ENCODE measurements at places on chromosomes 7 and 10.

GRCh38 chr10:61192042-61192441 is 248.1 kb upstream of the RHOBTB1 start:
- no peak for DNase-seq

- DNase-seq, result peak; percentile 55
Measured at GRCh38 chr10:104254493-104255310, at the start of gene GSTO1. TSS of gene GSTO1 (plus strand) at chr10:104254892. CDS start at chr10:104254929, 37 bp downstream.

DNA sequence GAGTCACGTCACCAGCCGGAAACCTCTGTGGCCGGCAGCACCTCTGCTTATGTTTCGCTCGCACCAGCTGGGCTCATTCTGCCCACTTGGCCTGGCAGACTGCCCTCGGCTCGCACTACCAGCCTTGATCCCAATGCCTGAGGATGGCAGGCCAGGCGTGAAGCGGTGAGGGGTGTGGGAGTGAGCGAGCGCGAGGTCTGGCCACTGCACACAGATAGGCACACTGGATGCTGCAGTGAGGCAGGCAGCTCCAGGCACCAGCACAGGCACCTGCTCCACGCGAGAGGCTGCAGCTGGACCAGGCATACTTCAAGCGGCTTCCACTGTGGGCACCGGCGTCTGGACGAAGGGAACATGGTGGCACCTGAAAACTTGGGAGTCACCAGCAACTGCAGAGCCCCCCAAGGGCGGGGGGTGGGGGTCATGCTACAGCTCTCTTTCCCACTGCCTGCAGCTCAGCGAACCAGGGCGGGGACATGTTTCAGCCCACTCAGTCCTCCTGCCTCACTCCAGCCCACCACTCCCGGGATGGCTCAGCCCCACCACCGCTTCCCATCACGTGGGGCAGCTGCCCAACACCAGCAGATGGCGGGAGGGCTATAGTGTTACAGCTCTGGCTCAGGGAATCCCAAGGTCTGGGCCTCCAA is 5.4 kb upstream of the DMTF1 start:
- DNase-seq, result no peak

DNA sequence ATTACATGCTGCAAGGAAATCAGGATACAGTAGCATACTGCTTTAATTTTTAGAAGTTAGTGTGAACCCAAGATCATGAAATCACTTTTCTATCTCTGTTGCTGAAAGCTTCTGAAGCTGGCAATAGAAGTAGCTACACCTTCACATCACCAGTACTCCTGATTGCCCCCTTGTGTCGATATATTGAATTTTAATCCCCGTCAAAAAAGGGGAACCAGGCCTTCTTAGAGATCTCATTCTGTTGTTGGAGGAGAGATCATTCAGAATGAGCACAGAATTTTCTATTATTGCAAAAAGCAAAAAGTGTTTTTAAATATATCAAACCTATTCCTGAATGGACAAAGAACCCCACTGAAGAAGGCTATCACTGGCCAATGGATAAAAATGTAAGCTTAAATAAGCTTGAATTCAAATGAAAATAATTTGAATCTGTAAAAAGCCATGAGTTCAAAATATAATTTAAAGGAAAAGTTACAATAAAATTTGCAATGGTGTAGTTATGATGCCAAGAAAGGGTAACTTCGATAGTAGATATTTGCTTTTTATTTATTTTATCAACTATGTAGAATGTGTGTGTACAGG is 39.7 kb upstream of the TEX47 start:
- no peak for DNase-seq

DNA sequence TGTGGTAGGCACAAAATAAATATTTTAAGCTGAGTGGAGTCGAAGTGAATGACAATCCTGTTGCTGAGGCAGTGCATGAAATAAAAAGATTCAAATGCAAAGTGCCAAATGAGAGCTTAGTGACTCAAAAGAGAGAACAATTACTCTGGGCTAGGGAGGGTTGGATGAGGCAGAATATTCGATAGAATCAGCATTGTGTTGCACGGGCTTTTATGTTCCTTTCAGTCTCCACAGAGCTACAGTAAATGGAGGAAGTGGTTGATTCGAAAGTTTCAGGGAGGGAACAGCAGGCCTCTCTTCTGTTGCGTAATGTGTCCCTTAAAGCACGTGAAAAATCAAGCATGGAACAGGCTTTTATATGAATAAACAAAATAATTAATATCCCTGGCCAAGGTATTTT is 599.3 kb upstream of the CELF2 start:
- DNase-seq, result peak; percentile 4

DNA sequence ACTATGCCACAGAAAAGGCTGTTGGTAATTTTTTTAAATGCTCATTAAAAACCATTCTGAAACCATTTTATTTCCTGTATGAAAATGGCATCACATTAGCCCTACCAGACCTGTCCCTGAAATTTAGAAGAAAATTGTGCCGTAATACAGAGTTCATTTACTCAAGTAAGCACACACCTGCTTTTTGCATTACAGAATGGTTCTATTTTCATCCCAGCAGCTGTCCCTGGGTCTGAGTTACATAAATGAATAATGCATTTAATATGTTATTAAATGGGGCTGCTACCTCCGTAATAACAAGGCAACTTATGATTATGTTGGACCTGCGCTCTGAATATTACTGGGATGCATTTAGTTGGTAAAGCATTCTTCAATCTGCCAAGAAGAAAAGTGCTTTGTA is 508.9 kb downstream of the SORCS1 start:
- no peak for DNase-seq

- no peak for DNase-seq
Measured at GRCh38 chr10:4241724-4242345, 456.8 kb upstream of the KLF6 start.

DNA sequence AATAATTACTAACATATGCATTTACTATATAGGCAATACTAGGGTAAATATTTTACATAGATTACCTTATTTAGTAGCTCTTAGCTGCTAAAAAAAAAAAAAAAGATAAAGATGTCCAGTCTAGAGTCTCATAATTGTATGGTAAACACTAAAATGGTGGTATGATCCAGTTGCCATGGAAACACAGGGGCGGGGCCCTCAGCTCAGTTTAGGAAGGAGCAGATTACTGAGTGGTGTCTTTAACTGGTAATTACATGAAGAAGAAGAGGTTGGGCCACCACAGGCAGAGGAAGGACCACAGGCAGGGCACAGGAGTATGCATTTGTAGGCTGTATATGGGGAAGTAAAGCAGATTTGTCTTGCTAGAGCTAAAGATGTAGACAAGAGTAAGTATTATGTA is 43.7 kb downstream of the ITGB8 start:
- DNase-seq, result no peak

DNA sequence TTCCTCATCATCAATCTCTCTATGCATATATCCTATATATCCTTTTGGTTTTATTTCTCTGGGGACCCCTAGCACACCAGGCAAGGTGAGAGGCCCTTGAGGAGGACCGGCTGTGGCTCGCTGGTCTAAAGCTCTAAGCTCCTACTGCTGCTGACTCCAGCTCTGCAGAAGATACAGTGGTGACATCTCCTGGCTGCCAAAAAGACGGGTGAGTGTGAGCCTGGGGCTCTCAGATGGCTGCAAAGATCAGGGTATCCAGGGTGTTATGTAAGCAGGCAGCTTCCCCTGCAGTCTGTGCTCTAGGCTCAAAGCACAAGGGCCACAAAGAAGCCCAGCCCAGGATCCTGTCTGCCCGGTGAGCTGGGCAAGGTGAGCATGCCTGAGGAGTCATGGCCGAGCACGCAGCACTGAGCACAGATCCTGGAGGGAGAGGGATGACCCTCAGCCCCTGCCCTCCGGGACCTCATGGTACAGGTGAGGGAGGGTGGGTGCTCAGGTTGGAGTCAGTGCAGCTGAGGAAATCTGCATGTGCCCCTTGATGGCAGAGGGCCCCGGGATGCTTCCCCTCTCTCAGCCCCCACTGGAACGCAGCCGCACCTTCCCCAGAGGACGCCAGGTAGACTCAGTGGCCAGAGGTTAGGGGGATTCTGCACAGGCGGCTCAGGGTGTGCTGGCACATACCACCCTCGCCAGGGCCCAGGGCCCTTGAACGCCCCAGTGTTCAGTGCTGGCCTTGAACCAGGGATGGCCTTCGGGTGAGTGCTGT is 95.4 kb upstream of the INSIG1 start:
- no peak for DNase-seq

DNA sequence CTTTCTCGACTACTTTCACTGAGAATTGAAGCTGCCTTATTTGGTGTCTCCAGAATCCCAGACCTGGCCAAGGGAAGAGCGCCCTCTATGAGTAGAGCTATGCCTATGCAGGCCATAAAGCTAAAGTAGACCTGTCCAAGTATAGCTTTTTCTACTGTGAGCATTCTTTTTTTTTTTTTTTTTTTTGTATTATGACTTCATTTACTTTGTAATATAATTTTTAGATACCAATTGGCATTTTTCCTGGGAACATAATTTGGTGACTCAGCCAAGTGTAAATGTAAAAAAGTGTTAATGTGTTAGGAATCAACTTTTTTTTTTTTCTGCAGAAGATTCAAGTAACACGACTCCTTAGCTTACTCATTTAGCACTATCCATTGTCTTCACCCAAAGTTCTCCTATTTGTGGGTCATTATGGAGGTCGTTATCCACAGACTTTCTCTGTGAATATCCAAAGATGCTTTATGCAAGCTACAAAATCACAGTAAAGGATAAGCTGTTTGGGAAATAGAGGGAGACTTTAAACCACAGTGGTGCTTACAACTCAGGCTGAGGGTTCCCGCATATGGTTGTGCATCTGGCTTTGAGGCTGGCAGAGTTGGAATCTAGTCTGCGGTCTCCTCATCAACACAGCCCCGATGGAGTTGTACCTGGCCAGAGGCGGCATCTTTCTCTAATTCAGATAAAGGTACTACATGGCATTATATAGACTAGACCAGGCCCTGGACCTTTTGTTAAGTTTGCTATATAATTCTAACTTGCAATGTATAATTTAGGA is 1040.2 kb upstream of the SORCS1 start:
- DNase-seq, result no peak

DNA sequence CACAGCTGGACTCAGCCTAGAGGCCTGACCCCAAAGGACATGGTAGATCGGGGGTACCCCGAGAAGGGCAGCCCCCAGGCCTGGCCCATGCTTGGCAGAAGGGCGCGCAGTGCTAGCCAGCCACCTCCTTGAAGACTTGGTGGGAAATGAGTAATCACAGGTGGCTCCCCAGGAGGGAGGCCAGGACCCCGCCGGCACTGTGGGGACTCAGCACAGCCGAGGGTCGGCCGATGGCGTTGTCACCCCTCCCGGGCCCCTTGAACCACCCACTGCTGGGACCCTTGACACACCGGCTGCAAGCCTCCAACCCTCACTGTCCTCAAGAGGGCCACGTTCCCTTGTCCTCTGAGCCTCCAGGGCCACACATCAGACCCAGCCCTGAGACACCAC is 27.7 kb downstream of the ADGRA1 start:
- DNase-seq, result no peak

- no peak for DNase-seq
Measured at GRCh38 chr7:106418094-106418493, 133.3 kb upstream of the NAMPT start.

DNA sequence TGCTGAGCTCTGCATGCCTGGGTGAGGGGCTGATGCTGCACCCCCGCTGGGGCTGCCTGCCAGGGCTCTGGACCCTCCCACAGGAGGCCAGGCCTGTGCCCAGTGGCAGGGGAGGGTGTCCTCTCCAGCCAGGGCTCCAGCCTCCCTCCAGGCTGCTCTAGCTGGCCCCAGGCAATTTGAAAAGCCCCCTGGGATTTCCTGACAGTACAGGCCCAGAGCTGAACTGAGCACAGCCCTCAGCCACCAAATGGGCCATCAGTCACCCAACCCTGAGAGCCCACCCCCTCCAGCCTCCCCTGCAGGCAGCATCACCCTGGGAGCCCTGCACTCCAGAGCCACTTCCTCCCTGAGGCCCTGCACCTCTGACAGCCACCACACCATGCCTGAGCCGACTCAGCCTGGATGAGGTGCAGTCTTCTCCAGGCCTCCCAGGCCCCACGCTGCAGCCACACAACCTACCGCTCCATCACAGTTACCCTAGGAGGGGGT is 101.8 kb upstream of the RET start:
- DNase-seq, result no peak

DNA sequence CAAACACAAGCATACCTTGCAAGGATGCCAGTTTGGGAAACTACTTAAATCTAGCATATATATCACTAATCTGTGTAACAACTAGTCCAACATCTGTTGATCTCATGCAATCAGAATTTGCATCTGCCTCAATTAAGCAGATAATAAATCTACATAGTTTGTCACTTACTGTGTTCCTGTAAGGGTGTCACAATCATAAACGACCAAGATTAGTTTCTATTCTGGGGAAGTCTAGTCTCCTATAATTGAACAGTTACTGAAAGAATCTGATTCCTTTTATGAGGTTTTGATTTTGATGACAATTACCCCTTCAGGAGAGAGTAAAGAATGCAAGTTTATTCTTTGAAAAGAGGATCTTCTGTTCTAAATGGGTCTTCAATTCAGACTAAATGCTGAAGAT is 85.5 kb upstream of the LRRN3 start:
- DNase-seq, result no peak

- DNase-seq, result no peak
Measured at GRCh38 chr10:393787-394438, 258.7 kb downstream of the ZMYND11 start.

- no peak for DNase-seq
Measured at GRCh38 chr10:102504976-102505300, 1.2 kb downstream of the SUFU start.

- no peak for DNase-seq
Measured at GRCh38 chr7:135759532-135759931, 10.9 kb upstream of the FAM180A start.

- DNase-seq, result no peak
Measured at GRCh38 chr7:1285556-1286301, 53.1 kb downstream of the UNCX start.

Data from CD4-positive, alpha-beta T cell treated with Interleukin-12 subunit alpha and Interleukin-12 subunit beta, for 1 hour (primary cell).